ACHN (cell line): ENCODE measurements at places on chromosomes 5 and 9.
A peak's percentile ranks its signal among the peaks of the same experiment; 100 is the strongest.

- DNase-seq, result peak; percentile 21
Measured at GRCh38 chr5:173454361-173454735, 126.1 kb upstream of the STC2 start.

DNA sequence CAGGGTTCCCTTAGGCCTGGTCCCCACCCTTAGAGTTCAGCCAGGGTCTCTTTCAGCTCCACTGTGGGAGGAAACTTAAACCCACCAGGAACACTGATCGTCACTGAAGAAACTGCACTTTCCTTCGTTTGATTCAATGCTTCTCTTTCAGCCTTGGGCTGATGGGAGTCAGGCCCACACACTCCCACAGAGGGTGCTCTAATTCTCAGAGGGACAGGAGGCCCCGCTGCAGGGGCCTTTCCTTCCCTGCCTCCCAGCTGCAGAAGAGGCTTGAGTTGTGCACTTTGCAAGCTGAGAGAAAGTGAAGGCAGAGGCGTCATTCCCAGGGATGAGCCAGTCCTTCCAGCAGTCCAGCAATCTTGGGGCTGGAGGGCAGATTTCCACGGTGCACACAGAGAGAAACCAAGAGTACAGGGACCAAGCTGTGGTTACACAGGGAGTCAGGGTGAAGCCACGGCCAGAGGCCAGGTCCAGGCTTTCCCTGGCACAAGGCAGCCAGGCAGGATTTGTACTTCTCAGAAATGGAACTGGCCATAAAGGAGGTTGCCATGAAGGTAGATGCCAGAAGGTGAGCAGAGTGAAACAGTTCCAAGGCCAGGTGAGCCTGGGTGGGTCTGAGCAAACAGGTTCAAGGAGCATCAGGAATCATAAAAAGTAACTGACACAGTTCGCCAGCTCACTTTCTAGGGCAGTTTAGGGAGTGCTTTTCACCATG lies 10.4 kb upstream of the GLIPR2 start:
- DNase-seq, result no peak

- no peak for DNase-seq
Measured at GRCh38 chr5:71924325-71924724, 182.9 kb upstream of the MAP1B start.

GRCh38 chr5:56569566-56569965 lies 245.8 kb upstream of the MAP3K1 start:
- DNase-seq, result no peak

DNA sequence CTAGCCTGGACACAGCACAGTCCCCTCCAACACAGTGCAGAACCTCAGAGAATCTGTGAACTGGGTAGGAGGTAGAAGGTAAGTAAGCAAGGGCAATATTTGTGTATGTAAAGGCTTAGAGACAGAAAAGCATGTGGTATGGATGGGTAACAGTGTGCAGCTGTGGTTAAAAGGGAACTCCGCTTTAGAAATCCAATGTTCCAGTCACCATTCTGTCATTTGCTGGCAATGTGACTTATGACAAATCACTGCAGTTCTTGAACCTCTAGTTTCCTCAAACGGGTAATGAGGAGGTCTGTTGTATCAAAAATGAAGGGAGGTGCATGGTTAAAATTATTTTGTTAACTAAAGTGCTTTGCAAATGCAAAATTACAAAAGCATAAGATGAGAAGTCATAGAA lies 125.5 kb upstream of the IFNE start:
- no peak for DNase-seq

DNA sequence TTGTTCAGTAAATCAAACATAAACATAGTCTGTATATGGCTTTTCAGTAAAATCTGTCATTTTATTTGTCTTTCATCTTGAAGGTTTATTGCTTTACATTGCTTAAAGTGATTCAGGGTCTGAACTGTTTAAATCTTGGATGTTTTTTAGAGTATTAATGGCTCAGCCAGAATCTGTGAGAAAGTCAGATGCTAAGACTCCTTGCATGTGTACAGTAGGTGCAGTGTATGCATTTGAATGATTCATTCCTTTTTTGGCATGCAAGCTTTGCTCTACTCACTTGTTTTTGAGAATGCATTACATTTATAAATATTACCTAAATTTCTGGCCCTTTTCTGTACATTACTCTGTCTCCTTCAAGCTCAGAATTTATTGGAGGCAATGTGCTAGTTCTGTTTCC lies 271.0 kb upstream of the RIOK2 start:
- no peak for DNase-seq
